Effector CD4-positive, alpha-beta T cell (primary cell): ENCODE measurements at places on chromosomes 6 and 20.

GRCh38 chr6:146997062-146997461, 207.2 kb upstream of the STXBP5 start:
- DNase-seq: no peak

DNA sequence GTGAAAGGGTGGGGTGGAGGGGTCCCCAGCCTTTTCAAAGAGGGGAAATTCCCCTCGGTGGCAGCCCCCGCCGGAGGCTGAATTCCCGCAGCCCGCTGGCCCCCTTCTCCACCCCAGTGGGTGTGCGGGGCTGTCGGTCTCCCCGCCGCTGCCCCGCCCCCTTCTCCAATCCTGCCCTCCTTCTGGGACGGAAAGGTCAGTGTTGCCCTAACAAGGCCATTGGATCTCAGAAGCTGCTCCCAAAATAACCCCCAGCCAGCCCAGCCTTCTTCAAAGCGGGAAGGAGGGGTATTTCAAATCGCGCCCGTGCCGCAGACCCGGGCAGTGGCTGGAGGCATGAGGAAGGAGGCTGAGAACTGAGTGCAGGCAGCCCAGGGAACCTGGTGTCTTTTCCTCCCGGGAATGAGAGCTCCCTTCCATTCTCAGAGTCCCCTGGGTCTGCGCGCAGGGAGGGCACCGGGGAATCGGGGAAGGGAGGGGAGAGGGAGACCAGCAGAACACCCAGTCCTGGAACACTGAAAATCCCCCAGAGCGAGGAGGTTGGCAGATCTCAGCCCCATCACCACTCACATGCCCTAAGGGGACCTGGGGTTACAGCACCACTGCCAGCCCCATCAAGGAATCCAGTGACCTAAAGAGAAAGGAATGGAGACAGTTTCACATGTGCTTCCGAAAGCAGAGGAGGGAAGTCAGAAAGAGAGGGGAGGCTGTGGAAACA, at the start of gene JPH2:
Gene JPH2 (minus strand): TSS at position 135 of the 718 bp plus-strand sequence. CDS start 483 bp downstream, outside the sequence.
- DNase-seq: no peak

- DNase-seq: no peak
Observed at GRCh38 chr6:5481033-5481432, 219.7 kb downstream of the FARS2 start.

DNA sequence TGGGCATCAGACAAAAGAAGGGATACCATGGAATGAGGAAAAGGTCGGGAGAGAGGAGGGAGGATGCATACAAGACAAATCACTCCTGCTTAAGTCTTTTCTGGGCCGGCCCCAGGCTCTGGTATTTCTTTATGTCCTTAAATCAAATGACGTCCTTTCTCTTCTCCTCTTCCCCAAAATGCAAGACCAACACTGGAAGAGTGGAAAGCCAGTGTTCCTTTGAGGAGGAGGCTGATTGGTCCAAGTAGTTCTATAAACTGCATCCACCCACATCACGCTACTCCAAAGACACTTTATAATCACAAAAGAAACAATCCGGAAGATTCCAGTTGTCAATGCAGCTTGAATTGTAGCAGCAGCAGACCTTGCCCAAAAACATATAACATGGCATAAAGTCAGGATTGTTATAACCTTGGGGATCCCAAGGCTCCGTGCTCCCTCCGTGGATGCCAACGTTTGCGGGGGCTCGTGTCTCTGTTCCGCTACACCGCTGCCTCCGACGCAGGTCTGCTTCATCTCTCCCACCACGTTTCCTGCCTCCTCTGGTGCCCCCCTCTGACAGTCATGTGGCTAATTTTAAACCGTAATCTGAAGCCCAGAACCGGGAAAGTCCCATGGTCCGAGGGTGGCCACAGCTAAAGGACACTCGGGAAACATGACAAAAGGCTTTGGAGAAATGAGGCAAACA, 47.1 kb downstream of the MCUR1 start:
- no peak for DNase-seq

DNA sequence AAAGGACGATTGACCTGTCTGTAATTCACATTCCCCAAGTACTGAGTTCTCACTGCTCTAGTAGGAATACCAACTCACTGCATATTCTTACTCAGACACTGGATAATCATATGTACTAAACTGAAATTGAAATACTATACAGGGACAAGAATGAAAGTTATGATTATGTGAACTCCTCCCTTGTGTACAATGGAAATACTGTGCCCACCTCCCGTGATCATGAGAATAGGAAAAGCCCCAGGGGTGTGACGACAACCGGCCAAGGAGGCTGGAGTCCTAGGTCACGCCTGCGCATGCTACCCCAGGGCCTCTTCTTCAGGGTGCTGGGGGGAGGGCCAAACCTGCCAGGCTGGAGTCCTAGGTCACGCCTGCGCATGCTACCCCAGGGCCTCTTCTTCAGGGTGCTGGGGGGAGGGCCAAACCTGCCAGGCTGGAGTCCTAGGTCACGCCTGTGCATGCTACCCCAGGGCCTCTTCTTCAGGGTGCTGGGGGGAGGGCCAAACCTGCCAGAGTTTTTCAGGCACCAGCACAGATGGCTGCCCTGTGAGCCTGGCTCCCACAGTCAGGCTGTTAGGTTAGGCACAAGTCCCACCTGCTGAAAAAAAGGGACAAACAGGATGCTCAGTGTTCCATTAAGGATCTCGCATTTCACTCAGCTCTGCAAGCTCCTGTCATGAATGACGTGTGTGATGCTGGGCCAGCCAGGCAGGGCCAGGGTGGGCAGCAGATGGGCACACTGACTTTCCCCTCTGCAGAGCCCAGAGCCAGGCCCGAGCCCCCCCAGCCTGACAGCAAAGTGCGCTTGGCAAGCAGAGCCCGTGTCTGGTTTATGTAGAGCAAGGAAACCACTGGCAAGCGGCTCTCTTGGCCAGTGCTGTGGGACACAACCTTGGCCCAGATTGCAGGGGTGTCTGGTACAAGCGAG, 107.7 kb downstream of the FOXF2 start:
- no peak for DNase-seq

- DNase-seq: no peak
Observed at GRCh38 chr6:12304487-12304886, 14.3 kb downstream of the EDN1 start.

DNA sequence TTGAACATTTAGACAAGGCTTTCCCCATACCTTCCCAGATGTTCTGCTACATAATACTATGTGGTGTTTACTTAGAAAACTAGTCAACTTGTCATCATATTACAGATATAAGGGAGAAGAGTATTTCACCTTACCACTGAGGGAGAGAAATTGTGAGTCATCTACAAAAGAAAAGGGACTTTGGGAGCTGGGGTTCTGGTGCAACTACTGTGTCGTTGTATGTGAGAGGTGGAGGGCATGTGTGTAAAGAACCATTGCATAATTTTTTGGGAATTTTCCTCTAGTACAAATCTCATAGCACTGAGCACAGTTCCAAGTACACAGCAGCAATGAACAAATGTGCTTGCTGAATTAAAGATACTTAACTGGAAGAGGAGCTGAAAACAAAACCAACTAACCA, 665.6 kb downstream of the DHX35 start:
- no peak for DNase-seq

DNA sequence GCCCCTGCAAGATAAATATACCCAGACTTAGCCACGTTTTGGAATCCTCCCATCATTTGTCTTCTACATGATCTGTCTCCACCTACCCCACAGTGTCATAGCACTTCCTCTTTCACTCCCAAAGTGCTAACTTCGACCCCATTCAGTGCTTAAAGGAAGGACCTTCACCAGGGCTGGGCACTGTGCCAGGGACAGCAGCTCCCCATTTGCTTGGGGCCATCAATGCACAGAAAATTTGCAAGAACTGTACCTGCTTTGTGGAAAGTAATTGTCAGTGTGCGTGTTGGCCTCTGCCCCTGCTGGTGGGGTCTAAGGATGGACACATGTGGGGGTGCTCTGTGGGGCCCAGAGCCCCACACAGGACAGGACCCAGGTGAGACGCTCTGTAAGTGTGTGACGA, 5.2 kb upstream of the BPIFA2 start:
- no peak for DNase-seq

GRCh38 chr20:17624070-17624469, 54.2 kb downstream of the DSTN start:
- no peak for DNase-seq

- DNase-seq: no peak
Observed at GRCh38 chr6:15682965-15683822, 20.4 kb upstream of the DTNBP1 start.

DNA sequence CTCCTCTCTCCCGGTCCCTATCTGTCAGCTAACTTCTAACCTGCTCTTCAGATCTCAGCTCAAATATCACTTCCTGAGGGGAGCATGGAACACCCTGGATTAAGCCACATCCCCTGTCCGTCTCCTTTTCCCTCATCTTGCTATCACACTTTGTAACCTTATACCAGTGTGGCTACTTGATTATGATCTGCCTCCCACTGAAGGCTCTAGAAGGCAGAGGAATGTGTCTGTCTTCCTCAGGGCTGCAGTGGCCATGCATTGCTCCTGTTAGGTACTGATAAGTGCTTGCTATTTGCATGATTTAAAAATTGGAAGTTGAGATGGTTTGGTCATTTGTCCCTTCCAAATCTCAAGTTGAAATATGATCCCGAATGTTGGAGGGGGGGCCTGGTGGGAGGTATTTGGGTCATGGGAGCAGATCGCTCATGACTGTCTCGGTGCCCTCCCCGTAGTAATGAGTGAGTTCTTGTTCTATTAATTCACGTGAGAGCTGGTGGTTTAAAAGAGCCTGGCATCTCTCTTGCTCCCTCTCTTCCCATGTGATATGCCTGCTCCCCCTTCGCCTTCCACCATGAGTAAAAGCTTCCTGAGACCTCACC, 71.4 kb downstream of the PLCB4 start:
- DNase-seq: no peak

GRCh38 chr6:158242071-158242606, 70.1 kb upstream of the TULP4 start:
- no peak for DNase-seq

DNA sequence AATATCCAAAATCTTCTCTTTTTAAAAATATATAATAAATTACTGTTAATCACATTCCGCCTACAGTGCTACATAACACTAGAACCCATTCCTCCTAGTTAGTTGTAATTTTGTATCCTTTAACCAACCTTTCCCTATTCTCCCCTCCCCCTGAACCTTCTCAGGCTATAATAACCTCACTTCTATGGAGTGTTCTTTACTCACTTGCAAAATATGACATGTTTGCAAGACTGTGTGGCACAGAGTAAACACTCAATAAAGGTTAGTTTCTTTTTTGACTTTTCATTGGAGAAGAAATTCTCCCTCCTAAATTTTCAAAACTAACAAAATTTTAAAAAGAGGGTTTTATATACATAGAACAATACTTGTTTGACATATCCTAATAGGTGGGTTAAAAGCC, 147.0 kb downstream of the FOXA2 start:
- DNase-seq: no peak

- DNase-seq: no peak
Observed at GRCh38 chr20:46357030-46357514, 48.8 kb upstream of the CDH22 start.

GRCh38 chr6:47207261-47207660, 102.4 kb downstream of the TNFRSF21 start:
- no peak for DNase-seq

DNA sequence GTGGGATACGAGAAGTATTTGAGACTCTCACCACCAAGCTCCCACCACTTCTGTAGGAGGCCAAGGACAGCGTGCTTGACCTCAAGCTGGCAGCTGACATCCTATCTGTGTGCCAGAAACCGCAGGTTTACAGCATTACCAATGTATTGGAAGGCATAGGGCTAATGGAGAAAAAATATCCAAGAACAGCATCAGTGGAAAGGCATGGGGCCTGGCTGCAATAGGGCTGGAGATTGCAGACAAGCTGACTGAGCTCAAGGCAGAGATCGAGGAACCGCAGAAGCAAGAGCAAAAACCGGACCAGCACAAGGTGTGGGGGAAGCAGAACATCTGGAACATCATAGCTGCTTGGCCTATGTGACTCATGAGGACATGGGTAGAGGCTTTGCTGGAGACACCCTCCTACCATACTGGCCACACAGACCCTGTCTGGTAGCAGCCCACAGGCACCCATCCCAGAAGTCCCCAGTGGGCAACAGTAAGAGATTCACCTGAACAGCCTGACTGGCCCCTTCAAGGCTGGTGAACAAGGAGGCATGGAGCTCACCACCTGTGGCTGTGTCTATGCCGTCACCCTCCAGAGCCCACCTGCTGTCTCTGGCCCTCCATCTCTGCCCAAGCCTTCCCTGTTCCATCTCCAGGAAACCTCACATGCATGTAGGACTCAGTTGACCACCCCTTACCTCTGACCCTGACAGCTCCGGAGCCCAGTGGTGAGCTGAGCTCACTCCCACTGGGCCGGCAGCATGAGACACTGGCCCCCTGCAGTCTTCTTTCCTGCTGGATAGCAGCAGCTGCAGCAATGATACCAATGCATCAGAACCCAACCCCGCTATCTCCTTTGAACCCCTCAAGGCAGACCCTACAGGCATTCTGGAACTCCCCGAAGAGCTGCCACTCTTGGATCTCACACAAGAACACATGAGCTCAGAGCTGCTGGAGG, 171.1 kb downstream of the KIF6 start:
- no peak for DNase-seq

DNA sequence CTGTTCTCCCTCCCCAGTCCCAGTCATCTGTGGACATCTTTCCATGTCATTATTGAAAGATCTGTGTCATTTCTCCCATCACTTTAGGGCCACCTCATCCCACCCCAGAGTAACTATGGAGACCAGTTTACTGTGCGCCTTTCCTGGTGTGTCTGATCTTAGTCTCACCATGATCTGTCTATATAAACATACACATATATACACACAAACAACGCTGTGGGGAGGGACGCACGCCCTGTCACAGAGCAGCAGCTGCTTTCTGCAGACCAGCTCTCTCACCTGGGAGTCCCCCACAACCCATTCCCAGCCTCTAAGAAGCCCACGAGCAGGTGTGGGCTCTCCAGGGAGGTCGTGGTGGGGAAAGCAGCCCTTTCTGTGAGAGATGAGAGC, 68.1 kb upstream of the TOX2 start:
- DNase-seq: no peak

DNA sequence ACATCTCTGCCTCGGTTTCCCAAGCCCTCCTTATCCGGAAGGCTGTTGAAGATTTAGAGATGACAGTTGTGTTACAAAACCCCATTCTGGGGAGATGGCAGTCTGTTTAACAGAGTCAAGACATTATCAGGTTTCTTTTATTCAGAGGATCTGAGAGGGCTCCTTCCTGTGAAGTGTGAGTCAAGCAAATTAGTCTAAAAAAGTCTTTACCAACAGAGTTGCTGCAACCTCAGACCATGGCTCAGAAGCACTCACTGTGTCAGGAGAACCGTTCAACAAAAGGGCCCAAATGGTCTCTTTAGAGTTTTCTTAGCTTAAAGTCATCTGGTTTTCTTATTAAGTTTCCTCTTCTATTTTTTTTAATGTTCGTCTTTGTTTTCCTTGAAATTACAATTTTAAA, 717.8 kb downstream of the EPM2A start:
- DNase-seq: no peak

- no peak for DNase-seq
Observed at GRCh38 chr6:108694816-108695215, 134.1 kb downstream of the FOXO3 start.

DNA sequence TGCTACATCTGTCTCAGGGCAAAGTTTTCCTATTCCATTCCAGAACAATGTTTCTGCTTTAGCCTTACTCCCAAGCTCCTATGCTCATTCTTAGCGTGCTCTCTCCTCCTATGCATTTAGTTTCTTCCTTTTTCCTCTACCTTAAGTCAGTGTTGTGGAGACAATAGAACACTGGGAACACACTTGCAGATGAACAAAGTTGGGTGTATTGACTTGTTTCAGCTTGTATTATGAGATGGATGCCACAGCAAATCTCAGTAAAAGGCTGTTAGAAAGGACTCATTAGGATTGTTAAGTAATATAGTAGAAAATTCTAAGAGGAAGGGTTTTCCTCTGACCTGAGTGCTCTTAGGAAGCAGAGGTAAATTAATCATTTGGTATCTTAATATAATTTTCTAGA, 48.4 kb downstream of the BMP5 start:
- no peak for DNase-seq

GRCh38 chr6:111478064-111478476, 4.9 kb downstream of the REV3L start:
- no peak for DNase-seq
